ENCODE measurements at places on chromosomes 1 and 21.

DNA sequence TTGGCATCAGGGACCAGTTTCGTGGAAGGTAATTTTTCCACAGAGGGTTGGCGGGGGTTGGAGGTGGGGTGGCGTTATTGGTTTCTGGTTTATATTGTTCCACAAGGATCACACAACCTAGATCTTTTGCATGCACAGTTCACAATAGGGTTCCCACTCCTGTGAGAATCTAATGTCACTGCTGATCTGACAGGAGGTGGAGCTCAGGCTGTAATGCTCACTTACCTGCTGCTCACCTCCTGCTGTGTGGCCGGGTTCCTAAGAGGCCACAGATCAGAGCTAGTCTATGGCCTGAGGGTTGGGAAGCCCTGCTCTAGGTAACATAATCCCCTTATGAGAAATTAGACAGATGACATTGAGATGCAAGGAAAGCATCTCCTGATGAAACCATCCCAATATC lies 12.6 kb downstream of the GBP5 start:
- DNase-seq = no peak

- DNase-seq = no peak
Observed at GRCh38 chr1:5423109-5423508, 569.1 kb downstream of the NPHP4 start.

DNA sequence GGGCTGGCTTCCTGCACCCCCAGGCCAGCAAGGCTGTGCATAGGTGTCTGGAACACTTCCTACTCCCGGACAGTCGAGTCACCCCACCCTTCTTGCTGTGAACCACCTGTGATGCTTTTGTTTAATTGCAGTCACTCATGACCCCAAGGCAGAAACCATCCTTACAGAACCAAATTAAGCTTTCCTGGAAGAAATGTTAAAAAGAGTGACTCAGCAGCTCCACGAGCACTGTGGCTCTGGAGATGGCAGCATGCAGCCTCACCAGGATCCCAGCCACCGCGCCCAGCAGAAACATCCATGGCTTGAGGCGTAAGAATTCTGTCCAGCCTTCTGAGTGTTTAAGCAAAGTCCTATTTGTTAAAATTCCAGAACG lies 28.8 kb downstream of the SNAP47 start:
- no peak for DNase-seq

GRCh38 chr1:43706598-43707189 lies 642 bp upstream of the ST3GAL3 start:
- DNase-seq = peak; percentile 30

GRCh38 chr1:22107126-22107525 lies 35.8 kb downstream of the WNT4 start:
- DNase-seq = peak; percentile 81

GRCh38 chr1:41950820-41951219 lies 32.1 kb upstream of the HIVEP3 start:
- DNase-seq = no peak

DNA sequence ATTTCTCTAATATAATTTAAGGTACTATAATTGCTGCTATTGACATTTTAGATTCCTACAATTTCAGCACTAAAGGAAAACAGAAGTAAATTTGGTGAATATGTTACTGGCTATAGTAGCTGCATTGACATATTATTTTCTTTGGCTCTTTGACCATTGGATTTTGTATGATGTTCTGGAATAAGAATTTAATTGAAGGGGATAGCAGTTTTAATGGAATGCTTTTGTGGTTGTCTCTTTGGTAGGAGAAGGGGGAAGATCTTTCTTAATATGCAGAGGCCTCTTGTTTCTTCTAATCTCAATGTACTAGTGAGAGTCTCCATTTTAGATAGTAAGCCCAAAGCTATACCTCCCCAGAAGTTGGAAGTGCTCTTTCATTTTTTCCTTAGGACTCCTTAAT lies 6.9 kb downstream of the DTL start:
- peak; percentile 33 for DNase-seq

- DNase-seq = peak; percentile 46
Observed at GRCh38 chr1:80154176-80154575, 1147.6 kb upstream of the ADGRL4 start.

DNA sequence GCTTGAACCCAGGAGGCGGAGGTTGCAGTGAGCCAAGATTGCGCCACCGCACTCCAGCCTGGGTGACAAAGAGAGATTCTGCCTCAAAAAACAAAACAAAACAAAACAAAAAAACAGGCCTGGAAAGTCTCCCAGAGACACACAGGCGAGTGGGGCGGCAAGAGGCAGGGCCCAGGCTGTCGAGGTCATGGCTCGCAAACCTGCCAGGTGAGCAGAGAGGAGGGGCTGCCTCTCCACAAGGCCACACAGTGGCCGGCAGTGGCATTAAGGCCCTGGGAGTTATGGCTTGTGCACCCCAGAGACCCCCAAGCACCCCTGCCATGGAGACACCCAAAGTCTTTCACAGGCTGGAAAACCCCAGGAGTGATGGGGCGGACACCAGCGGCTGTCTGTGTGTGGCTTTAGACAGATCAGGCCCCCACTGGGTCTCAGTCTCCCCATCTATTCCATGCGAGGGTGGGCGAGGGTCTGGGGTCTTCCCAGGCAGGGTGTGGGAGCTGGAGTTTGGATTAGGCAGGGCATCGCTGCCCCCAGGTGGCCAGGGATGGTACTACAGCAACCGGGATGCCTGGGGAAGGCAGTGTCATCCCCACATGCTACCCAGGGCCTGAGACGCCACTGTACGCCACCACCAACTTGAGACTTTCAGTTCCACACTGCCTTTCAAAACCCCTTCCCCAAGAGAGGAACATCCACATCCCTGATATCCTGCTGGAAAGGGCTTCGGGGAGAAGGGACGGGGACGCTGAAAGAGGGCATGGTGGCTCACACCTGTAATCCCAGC lies 7.3 kb upstream of the CTRC start:
- DNase-seq = no peak

GRCh38 chr1:4002061-4002521 lies 102.0 kb upstream of the C1orf174 start:
- no peak for DNase-seq

DNA sequence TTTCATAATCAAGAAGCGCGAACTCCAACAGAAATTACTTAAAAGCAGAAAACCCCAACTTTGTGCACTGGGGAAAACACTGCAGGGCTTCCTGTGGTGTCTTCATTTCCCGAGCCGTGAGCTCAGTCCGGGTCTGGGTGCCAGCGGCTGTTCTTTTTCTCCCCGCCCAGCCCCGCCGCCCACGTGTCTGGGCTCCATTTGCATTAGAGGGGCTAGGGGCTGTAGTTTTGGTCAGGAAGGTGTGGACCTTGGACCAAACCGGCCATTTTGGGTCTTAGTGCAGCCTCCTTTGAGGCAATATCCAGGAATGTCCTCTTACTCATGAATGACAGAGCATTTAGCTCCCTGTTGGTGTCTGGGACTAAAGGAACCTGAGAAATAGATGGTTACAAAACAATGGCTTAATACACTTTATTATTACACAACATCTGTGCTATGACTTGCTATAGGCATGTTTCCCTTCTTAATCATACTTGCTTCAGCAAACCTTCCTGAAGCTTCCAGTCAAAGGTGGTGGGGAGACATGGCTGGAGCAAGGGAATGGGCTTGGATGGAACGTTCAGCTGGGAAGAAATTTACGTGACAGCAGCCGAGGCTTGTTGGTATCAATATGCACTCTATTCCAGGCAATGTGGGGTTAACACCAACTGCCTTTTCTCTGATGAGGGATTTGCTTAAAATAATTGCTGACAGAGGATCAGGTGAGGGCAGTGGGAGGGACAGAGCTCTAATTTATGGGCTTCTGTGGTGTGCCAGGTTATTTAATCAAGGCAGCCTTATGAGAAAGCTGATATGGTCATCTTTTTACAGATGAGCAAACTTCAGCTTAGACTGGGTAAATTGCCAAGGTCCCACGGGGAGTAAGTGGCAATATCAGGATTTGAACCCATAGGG lies 1.1 kb downstream of the AGTRAP start:
- peak; percentile 80 for DNase-seq

GRCh38 chr1:98053471-98054366 lies 132.9 kb upstream of the DPYD start:
- DNase-seq = peak; percentile 75

GRCh38 chr1:11384170-11384554 lies 94.8 kb upstream of the DISP3 start:
- DNase-seq = peak; percentile 34

GRCh38 chr1:91171898-91172297 lies 150.1 kb upstream of the ZNF644 start:
- DNase-seq = no peak

GRCh38 chr21:31509194-31510017 lies 150.1 kb upstream of the SOD1 start:
- DNase-seq = no peak

GRCh38 chr1:213976665-213977485 lies 10.9 kb upstream of the PROX1 start:
- DNase-seq = no peak

GRCh38 chr21:14901482-14901958 lies 163.3 kb downstream of the NRIP1 start:
- peak; percentile 19 for DNase-seq

DNA sequence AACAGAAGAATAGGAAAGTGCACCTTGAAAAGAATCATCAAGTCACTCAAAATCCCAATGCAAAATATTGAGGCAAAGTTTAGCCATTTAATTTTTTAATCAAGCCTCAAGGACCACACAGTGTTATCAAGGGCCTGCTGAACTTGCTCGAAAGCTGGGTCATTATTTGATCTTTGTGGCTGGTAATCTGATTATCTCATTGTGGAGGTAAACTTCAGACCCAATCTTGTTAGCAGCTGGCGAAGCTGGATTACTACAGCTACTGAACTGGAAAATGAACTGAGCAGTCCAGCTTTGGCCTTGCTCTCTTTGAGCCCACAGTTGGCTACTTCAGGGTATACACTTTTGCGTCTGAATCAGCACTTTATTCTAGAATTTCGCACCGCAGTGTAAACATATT lies 94.4 kb downstream of the BARHL2 start:
- DNase-seq = no peak

GRCh38 chr1:38733761-38734160 lies 125.8 kb downstream of the RRAGC start:
- no peak for DNase-seq

- DNase-seq = no peak
Observed at GRCh38 chr1:12547586-12548225, 70.3 kb downstream of the DHRS3 start.

DNA sequence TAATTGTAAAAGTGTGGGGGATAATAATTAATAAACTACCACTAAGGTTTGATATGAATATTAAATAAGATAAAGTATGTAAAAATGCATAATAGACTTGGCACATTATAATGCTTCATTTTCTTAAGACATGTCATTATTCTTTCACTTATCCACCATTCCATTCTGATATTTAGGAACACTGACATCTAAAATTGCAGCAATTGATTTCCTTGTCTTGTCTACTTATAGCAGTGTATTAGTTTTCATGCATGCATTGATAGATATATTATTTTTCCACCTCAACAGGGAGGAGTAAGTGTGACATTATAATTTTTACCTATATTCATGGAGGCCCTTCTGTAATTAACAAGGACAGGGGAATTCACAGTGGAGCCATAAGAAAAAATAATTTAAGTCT lies 41.6 kb upstream of the RGS4 start:
- DNase-seq = no peak

DNA sequence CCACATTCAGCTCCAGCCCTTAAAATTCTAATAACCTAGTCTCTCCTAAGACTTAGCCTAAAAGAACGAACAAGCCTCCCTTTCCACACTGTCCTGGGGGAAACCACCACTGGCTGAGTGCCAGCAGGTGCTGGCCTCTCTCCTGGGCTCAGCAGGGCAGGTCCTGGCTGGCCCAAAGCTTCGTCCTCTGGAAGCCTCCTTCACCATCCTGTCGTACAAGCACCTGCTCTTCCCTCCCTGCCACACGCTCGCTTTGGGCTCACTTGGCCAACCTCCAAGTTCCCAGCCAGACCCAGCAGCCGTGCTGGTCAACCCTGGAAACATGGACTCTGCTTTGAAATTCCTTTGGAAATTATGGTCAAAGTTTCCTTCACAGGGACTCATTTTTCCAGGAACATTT lies 58.2 kb upstream of the SLC25A33 start:
- DNase-seq = no peak

- no peak for DNase-seq
Observed at GRCh38 chr1:48743480-48743879, 33.2 kb downstream of the BEND5 start.

DNA sequence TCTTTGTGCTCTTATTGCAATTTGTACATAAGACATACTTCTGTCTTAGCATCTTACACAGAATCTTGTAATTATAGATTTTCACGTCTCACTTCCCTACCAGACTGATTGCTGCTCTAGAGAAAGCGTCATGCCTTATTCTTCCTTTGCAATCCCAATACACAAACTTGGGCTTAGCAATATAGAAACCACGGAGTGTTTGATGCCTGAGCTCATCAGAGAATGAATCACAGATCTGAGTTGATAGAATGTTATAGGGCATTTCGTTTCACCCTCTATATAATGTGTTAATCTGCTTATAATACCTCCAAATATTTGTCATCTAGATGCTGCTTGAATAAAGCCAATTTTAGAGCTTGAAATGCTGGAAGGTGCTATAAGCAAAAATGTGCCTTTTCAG lies 6.6 kb downstream of the FMO1 start:
- DNase-seq = peak; percentile 38

DNA sequence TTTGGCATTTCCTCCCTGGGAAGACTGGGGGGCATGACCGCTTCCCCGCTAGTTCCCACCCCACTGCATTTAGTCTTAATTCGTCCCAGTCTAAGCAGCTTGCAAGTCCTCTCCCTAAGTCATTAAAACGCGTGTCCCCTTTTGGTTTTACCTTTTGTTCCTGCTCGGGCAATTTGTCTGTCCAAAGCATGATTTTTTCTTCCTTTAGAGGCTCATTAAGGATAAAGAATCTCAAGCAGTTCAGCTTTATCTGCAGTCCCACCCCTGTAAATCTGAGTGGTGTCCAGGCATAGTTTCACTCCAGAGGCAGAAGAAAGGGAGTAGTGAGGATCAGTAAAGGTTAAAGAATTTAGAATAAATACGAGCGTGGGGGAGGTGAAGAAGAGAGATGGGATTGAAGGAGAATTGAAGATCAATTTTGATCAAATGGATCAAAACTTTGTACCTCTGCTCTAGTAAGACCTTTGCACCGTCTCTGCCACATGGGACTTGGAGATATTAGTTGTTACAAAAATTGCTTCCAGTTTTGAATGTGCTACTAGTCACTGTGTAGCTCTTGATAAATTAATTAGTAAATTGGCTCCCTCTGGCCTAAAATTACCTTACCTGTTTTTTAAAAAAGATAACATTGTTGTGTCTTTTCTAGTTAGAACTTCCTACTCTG lies 989 bp upstream of the ETV3 start:
- DNase-seq = no peak

DNA sequence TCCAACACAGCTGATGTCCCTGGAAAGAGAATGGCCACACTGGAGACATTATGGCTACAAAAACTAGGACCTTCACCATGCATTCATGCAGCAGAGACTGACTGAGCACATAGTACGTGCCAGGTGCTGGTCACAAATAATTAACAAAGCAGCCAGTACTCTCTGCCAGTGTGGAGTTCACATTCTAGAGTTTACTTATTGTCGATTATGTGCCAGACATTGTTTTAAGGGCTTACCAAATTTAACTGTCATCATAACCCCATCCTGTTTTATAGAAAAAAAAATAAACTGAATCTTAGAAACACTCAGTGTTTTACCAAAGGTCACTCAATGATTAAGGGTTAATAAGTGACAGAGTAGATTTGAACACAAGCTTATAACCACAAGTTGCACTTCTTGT lies 143.3 kb downstream of the RRAGC start:
- DNase-seq = no peak
